Aorta (tissue), 5 donors: ENCODE measurements at places on chromosomes 2 and 18. TPM values are rescaled to one million over a fixed set of nuclear protein-coding genes. Genes with fewer than 3 reads are reported as not detected.

DNA sequence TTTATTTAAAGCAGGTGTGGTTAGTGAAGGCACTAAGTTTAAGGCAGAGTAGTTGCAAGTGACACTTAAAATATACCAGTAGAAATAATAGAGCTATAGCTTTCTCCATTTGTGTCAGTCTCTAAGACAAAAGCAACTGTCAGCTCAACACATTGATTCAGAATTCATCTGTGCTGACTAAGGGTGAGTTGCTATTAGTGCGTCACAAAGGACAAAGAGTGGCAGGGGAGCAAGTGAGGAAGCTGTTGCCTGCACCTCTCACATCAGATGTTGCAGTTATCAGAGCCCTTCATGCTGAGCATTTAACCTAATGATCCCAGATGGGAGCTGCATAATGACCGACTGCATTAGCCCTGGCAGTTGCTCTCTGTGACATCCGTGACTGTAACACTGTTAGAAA lies 138.6 kb downstream of the DTNA start:
- no peak for DNase-seq

GRCh38 chr18:35099911-35100310 lies 58.7 kb downstream of the MAPRE2 start:
- DNase-seq, result no peak

- DNase-seq, result no peak
Observed at GRCh38 chr18:40470723-40471122, 1484.3 kb upstream of the PIK3C3 start.

DNA sequence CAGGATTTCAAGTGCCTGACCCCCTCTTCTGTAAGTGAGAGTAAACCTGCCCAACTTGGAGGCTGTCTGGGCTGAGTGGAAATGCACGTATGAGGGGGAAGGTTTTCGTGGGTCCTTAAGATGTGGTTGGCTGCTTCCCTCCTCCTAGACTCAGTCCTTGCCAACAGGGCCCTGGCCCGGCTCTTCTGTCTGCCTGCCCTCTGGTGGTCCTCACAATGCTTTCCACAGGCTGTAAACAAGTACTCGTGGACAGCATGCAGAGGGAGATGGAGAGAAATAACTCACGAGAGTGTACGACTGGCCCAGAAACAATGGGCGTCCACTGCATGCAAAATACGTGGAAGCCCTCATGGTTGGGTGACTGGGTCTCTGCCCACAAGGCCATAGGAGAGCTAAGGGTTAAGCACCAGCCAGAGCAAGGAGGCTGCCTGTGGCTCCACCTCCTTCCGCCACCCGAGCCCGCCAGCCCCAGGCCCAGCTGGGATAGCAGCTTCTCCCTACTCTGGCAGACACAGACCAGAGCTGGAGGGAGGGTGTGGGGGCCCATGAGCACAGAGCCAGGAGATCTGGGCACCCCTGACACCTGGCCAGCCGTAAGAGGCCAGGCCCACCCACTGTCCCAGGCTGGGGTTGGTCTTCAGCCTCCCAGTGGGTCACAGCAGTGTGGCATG lies 17.0 kb upstream of the ARHGEF4 start:
- no peak for DNase-seq

GRCh38 chr2:88481691-88482336 lies 29.3 kb upstream of the FOXI3 start:
- no peak for DNase-seq

Gene IL1R2
- 38.3 TPM for total RNA-seq

GRCh38 chr2:71783215-71783614 lies 329.9 kb downstream of the DYSF start:
- DNase-seq, result no peak

DNA sequence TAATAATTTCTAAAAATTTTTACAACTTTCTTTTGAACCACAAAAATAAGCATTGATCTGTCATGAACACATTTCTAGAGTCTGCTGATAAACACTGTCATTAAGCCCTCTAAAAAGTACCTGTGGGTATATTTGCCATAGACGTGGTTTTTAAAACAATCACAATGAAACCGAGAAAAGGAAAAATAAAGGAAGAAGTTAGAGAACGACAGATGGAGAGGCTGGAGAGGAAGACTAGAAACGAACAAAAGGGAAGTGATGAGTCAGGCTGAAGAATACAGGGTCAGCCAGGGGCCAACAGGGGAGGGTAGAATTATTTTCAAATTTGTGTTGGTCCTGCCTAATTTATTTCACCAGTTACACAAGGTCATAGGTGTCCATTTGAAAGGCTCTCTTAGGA lies 62.0 kb downstream of the MYL12B start:
- DNase-seq, result no peak

Gene EHD3
- total RNA-seq, result 28.8 TPM

DNA sequence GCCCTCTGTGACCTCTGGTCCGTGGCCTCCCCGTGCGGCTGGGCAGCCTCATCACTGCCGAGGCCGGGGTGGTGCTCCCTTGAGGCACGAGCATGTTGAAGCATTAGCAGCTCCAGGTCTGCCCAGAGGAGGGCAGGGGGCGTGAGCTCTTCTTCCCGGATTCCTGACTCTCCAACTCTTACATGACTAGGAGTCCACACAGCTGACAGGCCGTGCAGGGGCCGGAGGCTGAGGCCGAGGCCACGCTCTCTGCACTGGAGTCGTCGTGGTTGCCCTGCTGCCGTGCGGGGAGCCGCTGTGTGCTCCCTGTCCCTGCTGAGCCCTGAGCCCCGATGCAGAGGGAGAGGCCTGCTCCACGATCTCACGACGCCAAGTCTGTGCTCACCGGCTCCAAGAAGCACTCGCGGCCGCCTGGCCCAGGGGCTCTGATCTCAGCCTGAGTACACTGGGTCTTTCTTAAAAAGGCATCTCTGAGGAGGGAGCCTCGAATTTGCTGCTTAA lies 19.4 kb upstream of the KCNG2 start:
- peak; percentile 24 for DNase-seq

Gene GKN1
- total RNA-seq, result not detected

- no peak for DNase-seq
Observed at GRCh38 chr18:49560624-49561288, 1.1 kb upstream of the LIPG start.

Gene C18orf63
- total RNA-seq, result not detected

GRCh38 chr2:72104821-72105588 lies 42.7 kb downstream of the CYP26B1 start:
- DNase-seq, result no peak

DNA sequence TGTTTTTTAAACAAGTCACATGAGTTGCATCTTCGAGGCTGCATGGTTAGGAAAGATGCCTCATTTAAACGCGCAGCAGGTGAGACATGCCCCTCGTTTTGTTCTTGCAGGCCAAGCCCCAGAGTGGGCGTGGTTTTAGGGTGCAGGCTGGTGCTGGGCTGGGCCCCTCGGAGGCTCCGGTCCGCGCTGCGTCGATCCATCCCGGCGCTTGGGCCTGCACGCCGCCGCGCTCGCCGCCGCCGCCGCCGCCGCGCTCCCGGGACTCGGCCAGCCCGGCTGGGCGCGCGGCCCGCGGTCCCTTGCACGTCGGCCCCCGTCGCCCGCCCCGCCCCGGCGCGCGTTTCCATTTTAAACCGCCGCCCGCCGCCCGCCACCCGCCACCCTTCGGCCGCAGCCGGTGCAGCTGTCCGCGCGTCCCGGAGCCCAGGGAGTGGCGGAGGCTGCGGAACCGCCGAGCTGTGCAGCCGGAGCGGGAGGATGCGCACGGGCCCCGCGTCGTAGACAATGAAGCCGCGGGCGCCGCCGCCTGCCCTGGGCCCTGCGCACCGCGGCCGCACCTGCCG lies 175.5 kb downstream of the AGAP1 start:
- peak; percentile 89 for DNase-seq

Gene NT5DC4
- not detected for total RNA-seq

Gene EGR4
- not detected for total RNA-seq

DNA sequence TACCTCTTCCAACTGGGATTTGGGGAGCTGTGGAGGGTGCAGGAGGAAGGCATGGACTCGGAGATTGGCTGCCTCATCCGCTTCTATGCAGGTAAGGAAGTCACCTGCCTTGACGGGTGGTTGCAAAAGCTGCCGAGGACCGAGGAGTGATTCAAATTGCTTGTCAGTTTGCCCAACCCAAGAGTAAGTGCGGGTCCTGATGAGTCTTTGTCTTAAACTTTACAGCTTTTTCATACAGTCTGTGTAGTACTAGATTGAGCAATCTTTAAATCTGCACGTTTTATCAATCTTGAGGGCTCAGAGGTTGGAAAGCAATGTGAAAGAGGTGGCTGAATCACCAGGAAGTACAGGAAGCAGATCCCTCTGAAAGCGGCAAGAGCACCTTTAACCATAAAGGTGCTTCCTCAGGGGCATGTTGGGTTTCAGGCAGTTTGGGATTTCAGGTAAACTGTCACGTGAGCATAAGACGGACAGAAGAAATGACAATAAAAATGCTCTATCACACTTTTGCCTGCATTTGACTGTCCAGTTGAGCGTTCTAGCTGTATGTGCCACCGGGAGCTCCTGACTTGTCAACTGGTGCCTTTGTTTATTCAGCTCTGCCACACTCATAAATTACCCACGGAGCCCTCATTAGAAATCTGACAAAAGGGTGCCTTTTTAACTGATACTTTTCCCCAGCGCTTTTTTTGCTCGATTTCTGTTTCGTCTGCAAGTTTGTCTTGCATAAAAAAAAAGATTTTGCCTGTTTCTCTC lies 2.0 kb downstream of the PHLPP1 start:
- no peak for DNase-seq

Gene SLC9A2
- total RNA-seq, result not detected

GRCh38 chr2:240440704-240441320 lies 5.3 kb downstream of the GPC1 start:
- DNase-seq, result no peak

DNA sequence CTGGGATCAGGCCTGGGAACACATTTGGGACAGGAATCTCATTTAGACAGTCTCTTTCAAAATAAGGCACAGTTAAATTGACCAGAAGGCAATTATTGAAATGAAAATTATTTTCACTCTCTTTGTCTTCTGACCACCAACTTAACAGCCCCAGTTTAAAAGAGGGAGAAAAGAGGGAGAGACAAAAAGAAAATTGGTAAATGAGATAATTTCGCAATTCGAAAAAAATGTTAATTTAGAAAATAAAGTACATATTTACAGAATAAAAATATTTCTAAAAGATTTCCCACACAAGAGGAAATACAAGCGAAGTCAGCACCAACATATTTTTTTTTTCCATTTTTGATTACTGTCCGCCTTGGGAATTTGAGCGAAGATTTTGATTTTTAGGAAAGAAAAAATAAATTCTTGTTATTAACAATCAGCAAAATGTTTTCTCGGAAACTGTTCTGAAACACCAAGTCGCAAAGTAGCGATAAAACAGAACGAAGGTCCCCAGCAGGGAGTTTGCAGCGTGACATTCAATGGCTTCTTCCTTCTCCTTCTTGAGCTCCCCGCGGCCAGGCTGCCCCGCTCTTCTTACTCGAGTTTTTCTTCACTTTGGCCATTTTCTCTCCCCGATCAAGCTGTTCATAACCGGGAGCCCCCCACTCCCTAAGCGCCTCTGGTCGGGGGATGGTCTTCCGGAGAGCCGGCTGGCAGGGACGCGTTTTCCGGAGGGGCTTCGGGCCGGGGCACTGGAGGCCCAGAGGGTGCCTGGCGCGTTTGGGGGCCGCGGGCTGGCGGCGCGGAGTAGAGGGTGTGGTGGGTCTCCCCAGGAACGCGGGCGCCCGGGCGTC lies 5.0 kb downstream of the SP9 start:
- DNase-seq, result peak; percentile 72

DNA sequence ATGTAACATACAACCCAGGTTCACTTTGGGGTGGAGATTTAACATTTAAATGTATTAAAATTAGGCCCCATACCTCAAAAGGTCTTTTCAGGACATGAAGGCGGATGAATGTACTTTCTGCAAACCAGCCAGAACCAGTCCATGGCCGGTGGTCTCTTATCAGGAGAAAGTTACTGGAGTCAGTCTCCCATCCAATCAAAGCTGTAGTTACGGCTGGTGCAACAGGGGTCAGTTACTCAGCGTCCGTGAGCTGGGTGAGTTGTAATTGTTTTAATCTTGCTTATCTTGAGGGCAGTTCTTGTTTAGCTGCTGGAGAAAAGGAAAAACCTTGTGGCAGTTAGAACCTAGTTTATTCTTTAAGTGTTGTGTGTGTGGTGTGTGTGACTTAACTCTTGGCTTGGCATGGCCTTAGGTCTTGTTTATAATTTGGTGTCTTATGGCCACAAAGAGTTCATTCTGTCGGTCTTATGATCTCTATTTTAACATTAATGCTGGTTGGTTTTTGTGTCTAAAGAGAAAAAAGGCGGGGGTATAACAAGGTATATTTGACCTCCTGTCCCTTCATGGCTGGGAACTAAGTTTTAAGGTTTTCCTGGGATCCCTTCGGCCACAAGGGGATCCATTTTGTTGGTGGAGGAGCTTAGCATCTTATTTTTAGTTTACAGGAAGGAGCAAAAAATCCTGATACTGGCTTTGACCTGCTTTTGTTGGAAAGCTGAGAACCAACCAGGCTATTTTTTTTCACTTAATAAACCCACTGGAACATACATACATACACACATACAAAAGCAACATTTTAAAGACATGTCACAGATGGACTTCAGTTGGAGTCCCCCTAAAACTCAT lies 143.5 kb upstream of the NCK2 start:
- no peak for DNase-seq

GRCh38 chr18:63273222-63273927 lies 46.2 kb downstream of the BCL2 start:
- DNase-seq, result no peak

GRCh38 chr2:145091967-145092366 lies 572.0 kb upstream of the ZEB2 start:
- DNase-seq, result no peak

DNA sequence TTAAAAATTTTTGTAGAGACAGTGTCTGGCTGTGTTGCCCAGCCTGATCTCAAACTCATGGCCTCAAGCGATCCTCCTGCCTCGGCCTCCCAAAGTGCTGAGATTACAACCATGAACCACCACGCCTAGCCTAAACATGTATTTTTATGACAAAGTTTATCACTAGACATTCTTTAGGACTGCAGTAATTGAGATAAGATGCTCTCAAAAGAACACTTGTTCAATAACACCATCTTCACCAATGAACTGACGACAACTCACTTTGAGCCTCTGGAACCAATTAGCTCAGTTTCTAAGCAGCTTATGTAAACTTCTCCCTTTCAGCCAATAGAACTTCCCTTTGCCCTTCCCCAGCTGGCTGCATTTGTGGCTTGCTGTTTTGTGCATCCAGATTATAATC lies 15.3 kb upstream of the PPP4R1 start:
- no peak for DNase-seq

- DNase-seq, result no peak
Observed at GRCh38 chr2:175168564-175168945, 552 bp upstream of the ATF2 start.

DNA sequence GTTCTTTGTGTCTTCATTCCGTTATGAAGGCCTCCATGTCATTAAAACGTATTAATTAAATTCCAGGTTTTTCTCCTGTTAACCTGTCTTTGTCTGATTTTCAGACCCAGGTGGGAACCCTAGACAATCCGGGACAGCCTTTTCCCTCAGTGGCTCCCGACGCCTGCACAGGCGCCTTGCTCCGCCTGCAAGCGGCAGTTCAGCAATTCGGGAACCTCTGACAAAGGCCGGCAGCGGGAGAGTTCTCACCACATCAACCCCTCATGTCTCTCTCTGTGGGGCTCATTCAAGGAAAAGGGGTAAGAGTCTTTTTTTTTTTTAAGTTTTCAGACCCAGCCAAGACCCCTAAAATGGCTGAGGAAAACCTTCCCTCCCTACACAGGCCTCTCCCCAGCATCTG lies 259.8 kb upstream of the SALL3 start:
- peak; percentile 35 for DNase-seq

Gene ARHGEF33
- 0.42 TPM for total RNA-seq
